ENCODE measurements at places on chromosomes 1 and 21.

DNA sequence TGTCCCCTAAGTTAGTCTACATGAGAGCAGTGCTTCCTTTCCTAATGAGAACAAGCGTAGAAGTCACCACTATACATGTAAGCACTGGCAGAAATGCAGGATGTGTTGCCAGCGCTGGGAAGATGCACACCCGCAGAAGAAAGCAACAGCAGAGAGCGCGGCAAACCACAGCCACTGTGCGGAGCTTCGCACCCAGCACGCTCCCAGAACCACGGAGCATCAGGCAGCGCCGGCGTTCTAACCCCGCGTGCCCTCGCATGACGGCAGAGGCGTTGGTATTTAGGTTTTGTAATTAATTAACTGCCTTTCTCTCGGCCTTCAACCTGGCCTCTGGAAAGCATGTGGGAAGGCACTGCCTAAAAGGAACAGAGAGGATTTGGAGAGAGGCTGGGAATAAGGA is 69.1 kb downstream of the OLIG1 start:
- no peak for DNase-seq

- no peak for DNase-seq
Measured at GRCh38 chr1:108570128-108570527, 10.2 kb downstream of the EEIG2 start.

GRCh38 chr1:52474807-52475206 is 70.4 kb downstream of the PRPF38A start:
- DNase-seq = no peak

DNA sequence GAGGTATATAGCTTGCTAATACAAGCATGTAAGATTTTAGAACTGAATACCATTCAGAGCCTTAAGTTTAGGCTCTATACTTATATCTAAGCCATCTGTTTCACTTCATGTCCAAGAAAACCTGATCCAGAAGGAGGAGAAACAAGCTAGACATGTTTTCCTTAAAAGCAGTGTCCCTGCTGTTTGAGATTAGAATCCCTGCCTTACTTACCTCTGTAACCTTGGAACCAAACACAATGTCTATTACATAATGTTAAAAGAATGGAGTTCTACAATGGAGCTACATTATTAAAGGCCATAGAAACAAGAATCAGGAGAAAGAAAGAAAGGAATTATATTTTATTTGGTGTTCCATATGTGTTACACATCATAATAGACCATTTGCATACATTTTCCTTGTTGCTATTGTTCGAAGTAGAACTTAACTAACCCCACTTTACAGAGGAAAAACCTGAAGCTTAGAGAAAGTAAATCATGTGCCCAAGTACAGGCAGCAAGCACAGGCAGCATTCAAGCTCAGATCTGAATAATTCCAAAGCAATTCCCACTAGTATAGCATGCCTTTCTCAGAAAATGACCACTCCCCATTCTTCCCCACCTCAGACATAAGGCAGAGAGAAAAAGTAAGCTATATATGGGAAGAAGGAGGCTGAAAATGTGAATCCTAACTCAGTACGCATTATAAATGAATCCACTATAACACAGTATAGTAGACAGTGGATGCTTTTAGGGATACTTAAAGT is 380.1 kb upstream of the SPAG17 start:
- DNase-seq = no peak

- DNase-seq = no peak
Measured at GRCh38 chr1:228768355-228769000, 33.2 kb downstream of the RHOU start.

GRCh38 chr1:160354388-160354985 is 11.3 kb downstream of the NCSTN start:
- DNase-seq = no peak

GRCh38 chr21:34930971-34931370 is 118.1 kb downstream of the RUNX1 start:
- peak; percentile 37 for DNase-seq

DNA sequence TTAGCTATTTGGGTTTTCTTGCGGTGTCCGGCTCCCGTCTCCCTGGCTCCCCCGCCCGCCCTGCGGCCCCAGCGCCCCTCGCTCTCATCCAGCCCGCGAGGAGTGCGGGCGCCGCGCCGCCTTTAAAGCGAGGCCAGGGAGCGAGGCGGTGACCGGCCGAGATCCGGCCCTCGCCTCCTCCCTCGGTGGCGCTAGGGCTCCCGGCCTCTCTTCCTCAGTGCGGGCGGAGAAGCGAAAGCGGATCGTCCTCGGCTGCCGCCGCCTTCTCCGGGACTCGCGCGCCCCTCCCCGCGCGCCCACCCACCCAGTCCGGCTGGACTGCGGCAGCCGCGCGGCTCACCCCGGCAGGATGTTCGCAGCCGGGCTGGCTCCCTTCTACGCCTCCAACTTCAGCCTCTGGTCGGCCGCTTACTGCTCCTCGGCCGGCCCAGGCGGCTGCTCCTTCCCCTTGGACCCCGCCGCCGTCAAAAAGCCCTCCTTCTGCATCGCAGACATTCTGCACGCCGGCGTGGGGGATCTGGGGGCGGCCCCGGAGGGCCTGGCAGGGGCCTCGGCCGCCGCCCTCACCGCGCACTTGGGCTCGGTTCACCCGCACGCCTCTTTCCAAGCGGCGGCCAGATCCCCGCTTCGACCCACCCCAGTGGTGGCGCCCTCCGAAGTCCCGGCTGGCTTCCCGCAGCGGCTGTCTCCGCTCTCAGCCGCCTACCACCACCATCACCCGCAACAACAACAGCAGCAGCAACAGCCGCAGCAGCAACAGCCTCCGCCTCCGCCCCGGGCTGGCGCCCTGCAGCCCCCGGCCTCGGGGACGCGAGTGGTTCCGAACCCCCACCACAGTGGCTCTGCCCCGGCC is 492 bp downstream of the HLX start:
- DNase-seq = no peak

- no peak for DNase-seq
Measured at GRCh38 chr1:156368889-156369684, at the start of gene RHBG. TSS of gene RHBG (plus strand) at chr1:156369211. CDS start at chr1:156369250, 39 bp downstream.

DNA sequence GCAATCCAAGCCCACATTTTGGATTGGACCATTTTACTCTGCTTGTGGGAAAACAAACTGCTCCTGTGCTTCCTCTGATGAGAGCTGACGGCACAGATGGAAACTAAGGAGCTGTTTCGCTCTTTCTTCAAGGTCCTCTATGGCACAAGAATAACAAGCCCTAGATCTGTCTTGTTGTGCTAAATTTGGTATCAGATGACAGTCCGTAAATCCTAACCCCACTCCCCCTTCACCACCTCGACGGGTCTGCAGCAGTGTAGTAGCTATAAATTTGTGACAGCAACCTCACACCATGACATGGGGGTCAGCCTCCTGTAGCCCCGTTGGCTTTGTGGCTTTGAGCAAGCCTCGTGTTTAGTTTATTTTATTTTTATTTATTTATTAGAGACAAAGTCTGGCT is 85.9 kb downstream of the ADSS2 start:
- DNase-seq = no peak

DNA sequence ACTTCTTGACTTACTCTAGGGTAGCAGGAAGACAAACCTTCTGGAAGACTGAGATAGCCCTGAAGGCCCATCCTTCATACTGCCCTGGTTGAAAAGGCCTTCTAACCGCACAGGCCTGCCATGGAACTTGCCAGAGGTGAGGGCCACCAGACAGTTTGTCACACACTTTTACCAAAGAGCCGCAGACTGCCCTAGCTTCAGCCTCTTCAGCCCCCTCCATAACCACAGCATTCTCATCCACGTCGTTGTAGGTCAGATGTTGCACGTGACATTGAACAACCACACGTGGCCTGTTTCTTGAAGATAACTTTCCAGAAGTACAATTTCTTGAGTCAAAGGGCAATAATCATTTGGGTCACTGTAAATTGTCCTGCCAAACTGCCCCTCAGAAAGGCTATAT is 18.9 kb downstream of the ZNF362 start:
- no peak for DNase-seq

DNA sequence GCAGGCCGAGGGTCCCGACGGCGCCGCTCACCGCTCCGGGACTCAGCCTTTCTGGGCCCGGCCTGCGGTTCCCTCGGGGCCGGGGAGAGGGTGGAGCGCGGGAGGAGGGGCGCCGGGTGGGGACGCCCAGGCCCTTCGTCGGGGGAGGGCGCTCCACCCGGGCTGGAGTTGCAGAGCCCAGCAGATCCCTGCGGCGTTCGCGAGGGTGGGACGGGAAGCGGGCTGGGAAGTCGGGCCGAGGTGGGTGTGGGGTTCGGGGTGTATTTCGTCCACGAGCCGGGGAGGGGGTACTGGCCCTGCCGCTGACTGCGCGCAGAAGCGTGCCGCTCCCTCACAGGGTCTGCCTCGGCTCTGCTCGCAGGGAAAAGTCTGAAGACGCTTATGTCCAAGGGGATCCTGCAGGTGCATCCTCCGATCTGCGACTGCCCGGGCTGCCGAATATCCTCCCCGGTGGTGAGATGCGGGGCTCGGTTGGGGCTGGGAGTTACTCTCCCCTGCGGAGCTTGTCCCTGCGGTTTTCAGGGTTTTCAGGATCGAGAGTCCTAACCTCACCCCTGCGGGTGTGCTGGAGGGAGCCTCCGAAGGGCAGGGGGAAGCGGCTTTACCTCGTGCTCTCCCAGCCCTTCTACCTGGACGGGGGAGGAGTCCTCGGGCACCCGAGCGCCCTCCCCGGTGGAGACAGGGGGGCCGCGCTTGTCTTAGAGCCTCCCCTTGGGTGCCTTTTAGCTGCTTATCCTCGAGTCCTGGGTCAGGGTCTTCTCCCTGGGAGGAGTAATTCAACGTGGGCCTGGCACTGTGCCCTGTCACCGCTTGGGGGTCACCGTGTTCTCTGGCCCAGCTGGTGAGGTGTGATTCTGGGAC is 2.1 kb downstream of the SAMD11 start:
- DNase-seq = no peak

DNA sequence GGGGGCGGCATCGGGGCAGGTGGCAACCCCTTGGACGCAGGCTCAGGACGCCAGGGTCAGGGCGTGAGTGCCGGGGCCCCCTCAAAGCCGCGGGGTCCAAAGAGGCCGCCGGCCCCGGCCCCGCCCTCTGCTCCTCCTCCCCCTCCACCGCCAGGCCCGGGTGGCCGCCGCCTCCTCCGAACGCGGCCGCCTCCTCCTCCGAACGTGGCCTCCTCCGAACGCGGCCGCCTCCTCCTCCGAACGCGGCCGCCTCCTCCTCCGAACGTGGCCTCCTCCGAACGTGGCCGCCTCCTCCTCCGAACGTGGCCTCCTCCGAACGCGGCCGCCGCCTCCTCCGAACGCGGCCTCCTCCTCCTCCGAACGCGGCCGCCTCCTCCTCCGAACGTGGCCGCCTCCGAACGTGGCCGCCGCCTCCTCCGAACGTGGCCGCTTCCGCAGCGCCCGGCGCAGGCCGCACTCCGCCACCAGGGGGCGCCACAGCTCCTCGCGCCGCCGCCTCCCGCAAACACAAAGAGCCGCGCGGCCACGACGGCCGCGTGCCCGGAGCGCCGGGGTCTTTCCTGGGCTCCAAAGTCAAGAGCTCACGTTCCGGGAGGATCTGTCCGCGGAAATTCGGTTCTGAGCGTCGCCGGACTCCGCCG is 19.3 kb upstream of the SAMD11 start:
- DNase-seq = no peak

DNA sequence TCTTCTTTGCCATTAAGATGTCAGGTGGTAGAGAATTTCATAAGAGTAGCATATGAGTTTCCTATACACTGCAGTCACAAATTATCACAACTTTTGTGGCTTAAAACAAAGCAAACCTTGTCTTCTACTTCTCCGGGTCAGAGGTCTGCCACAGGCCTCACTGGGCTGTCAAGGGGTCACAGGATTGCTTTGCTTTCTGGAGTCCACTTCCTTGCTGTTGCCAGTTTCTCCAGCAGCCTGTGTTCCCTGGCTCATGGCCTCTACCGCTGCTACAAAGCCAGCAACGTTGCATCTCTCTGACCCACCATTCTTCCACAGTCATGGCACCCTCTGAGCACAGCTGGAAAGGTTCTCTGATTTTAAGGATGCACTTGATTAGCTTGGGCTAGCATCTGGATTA is 6.5 kb upstream of the BACE2 start:
- DNase-seq = no peak

DNA sequence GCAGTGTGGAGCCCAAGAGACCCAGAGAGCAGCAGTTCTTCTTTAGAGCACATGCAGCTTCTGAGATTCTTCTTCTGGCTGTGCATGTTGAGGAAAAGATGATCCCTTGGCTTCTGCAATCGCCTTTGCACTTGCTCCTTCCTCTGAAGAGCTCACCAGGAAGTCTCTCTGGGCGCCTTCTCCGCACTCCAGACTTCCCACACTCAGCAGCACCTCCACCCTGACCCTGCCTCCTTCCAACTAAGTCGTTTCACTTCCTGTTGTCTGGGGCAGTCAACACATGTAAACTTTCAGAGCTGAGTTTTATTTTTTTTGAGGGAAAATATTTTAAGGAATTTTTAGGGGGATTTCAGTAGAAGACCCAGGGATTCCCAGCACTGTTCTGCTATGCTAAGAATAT is 73.4 kb upstream of the F3 start:
- DNase-seq = no peak

- DNase-seq = no peak
Measured at GRCh38 chr1:208141610-208142192, 102.5 kb downstream of the PLXNA2 start.

- DNase-seq = no peak
Measured at GRCh38 chr1:59007820-59008598, 224.2 kb upstream of the JUN start.

DNA sequence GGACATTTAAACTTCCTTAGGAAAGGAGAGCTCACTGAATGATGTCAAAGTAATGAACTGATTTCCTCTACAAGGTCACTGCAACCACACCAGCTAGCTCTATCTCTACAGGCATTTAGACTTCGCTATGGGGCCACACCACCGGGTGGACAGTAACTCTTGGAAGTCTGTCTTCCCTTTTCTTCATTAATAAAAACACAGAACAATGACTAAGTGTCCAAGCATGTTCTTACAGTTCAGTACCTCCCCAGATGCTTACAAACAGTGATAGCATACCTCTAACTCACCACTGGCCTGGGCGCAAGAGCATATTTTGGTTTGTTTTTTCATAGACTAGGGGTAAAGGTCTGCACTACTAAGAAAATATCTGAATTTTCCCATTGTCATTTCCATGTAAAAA is 54.6 kb downstream of the SIM2 start:
- DNase-seq = peak; percentile 56

DNA sequence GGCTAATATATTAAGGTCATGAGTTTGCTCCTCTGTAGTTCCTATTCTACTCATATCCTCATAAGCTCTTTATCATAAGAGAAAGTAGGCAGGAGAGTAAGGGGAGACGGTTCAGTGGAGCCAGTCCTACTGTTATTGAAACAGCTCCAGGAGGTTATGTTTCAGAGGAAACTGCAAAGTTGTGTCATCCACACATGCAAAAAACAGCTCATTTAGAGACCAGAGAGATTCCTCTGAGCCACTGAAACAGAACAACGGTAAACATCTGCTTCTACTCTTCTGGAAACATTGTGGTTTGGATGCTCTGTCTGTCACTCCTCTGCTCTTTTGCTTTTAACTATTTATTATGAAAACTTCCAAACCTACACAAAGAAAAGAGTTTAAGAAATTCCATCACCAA is 66.3 kb upstream of the PPP2R5A start:
- DNase-seq = peak; percentile 90

- DNase-seq = no peak
Measured at GRCh38 chr21:42367367-42368165, 1.2 kb upstream of the TFF1 start.

- no peak for DNase-seq
Measured at GRCh38 chr1:2976180-2976562, 45.1 kb upstream of the ACTRT2 start.

GRCh38 chr1:62321446-62321845 is 2.2 kb upstream of the KANK4 start:
- DNase-seq = peak; percentile 87

- no peak for DNase-seq
Measured at GRCh38 chr1:246270236-246270635, 236.8 kb downstream of the SMYD3 start.

- no peak for DNase-seq
Measured at GRCh38 chr1:31674626-31675025, 29.2 kb downstream of the COL16A1 start.

- no peak for DNase-seq
Measured at GRCh38 chr1:166700696-166701095, 138.6 kb upstream of the POGK start.

Data from kidney epithelial cell (primary cell).